SW480 (cell line): ENCODE measurements at places on chromosomes 5 and 9.
A peak's percentile ranks its signal among the peaks of the same experiment; 100 is the strongest.

GRCh38 chr9:16175461-16175860, 622.6 kb downstream of the CCDC171 start:
- no peak for DNase-seq

DNA sequence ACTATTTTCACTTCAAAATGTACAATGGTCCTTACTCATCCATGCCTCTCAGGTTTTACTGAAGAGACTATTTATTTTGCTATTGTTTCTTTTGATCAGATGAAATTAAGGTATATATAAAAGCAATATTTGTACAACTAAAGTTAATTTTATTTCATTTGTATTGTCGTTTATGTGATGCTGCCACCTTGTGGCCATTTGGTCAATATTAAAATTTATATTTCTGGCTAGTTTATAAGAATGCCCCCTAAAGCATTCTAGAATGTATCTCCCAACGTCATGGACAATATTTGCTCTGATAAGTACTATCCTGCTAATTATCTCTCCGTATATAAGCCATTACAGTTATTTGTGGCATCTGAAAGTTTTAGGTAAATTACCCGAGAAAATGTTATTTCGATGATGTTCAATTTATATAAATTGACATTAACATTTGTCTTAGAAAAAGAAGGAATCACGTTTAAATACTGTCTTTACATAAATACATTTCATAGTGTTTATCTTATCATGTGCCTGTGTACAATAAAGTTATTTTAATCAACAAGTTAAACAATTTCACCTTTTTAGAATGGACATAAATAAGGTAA, 680.0 kb downstream of the TAF11L14 start:
- DNase-seq, result peak; percentile 23

GRCh38 chr5:17808566-17808965, 174.3 kb downstream of the TAF11L14 start:
- no peak for DNase-seq

GRCh38 chr5:168317521-168318147, 26.2 kb downstream of the WWC1 start:
- DNase-seq, result no peak

DNA sequence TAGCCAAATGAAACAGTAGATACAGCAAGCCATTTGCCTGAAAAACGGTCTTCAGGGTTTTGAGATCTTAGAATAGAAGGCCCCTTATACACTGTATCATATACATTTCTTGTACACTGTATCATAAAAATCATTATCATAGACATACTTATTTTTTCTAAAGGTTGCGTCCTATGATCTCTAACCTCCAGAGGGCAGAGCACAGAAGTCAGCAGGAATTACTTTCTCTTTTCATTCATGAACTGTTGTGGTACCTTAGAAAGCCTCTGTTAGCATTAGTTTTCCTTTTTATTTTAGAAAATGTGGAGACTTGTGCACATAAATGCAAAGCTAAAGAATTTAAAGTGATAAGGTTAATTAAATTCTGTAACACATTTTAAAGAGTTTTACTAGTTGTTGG, 115.4 kb downstream of the OXCT1 start:
- DNase-seq, result peak; percentile 5

- no peak for DNase-seq
Measured at GRCh38 chr9:16319646-16320045, 550.8 kb downstream of the BNC2 start.

DNA sequence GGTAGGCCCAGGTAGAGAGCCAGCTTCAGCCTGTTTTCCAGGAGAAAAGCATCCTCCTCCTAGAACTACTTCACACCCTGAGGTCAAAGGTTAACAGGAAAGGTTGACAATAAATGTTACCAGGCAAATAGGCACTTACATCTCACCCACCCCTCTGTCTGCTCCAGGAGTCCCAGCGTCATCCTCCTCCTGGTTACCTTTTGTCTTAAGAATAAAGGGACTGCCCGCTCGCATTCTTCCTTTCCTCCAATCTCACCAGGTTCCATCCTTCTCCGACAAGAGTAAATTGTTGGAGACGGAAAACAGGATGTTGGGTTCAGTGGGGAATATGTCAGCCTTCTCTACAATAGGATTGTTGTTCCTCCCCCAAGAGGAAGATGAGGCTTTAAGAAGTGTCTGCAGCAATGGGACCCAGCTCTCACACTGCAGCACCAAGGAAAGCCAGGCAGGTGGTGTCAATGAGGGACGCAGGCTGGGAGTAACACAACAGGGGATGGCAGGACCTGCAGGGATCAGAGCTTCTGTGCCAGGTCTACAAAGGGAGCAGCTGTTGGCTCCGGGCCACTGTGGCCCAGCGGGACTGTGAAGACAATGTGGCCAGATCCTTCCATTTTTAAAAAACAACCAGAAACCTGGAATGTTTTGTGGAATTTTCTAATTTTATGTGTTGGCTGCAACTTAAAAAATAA, 29.0 kb downstream of the FAT2 start:
- DNase-seq, result no peak

- no peak for DNase-seq
Measured at GRCh38 chr9:134549336-134549735, 92.3 kb upstream of the COL5A1 start.

DNA sequence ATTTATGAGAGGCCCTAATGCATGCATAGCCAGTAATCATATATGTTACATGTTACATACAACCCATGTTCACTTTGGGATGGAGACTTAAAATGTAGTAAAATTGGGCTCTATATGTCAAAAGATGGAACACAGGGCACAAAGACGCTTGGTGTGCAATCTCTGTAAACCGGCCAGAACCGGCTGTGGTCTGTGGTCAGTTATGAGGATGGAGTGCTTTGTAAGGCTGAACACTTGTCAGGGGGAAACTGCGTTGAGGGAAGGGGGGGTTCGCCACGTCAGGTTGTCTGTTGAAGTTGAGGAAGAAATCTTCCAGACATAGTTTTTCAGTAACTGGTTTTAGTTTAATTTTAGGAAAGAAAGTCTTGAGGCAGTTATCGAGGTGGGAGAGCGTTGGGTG, 2.7 kb upstream of the CKMT2 start:
- DNase-seq, result no peak

GRCh38 chr5:157348049-157348400, 82.1 kb downstream of the CYFIP2 start:
- peak; percentile 27 for DNase-seq

GRCh38 chr9:83526901-83527300, 11.3 kb downstream of the FRMD3 start:
- DNase-seq, result no peak

DNA sequence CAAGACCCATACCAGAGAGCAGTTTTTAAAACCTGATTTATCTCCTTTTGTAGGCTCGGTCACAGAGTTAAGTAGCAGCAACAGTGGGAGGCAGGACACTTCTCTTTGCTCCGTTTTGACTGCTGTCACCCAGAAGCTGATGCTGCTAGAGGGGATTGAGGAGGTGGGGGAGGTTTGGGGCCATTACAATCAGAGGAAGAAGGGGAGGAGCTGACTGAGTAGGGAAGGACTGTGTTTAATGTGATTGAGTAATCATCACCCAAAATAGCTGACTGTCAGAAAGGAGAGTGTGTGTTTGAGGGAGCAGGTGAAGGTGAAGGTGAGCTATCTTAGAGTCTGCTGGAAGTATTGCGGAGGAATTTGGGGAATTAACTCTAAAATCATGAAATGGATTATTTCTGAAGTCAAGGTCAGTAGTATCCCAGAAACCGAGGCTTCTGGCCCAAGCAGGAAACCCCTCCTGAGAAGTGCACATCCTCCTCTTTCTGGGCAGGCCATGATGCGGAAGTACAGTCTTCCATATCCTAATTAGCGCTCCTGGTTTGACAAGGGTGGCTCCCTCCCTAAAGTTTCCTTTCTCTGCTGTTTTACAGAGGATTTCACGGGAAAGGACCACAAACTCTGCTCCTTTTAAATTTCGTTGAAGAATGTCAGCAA, 214.9 kb downstream of the PLK2 start:
- no peak for DNase-seq

DNA sequence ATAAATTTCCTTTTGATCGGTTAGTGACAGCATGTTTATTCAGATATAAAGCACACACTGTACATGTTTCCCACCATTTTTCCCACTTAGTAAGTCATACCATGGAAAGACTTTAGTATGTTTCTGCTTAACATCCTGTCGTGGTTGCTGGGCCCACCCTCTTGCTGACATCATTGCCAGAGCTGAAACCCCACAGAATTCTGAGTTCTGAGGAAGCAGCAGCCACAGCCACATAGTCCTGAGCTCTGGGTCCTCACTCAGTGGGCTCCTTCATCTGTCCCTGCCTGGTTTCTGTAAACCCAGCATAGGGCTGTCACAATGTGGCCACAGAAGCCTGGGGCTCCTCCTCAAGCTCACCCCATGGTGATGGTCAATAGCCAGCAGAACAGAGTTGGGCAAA, 441.5 kb downstream of the ENC1 start:
- no peak for DNase-seq

- DNase-seq, result peak; percentile 27
Measured at GRCh38 chr9:106588626-106589025, 274.3 kb upstream of the ZNF462 start.

DNA sequence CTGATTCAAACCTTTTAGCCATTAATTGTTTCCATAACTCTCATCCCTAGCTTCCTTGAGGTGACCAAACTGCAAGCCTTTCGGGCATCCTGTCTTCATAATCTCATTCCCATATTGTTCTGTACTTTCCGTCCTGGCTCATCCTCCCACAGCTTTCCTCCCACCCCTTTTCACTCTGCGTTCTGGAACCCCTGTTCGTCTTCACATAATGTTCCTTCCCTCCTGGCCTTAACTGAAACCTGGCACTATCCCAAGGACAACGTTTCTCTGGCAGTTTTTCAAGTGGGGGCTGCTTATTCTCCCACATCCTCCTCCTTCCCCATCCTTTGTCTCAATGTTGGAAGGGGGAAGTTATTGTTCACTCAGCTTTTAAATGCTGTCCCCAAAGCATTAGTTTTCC, 1.5 kb downstream of the ZNF189 start:
- no peak for DNase-seq

DNA sequence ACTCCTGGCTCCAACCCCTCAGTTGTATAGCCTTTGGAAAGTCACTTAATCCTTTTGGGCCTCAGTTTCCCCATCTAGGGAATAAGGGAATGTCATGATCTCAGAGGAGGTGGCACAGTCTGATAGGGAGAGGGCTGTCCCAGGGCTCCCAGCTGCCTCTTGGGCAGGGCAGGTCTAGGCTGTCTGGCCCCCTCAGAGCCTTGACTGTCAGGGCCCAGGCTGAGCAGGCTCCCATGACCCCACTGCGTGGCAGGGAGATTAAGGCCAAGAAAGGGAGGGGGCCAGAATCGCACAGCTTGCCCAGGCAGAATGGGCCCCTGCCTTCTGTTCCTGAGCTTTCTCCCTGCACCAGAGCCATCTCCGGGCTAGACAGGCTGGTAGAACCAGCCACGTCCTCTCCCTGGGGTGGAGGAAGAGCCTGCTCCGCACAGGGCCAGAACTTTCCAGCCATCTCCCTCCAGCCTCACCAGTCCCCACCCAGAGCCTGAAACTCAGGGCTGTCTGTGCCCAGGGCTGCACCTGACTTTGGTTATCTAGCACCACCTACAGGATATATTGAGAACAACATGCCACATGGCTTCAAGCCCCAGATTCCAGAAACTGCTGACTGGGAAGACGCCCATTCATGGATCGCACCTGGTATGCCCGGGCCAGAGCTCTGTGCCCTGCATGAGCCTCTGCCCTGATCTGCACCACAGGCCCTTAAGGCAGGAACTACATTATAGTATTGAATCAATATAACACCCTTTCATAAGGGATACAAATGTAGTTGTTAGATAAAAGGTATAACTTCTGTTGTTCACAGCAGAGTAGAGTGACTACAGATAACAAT, 32.1 kb downstream of the NAIF1 start:
- DNase-seq, result peak; percentile 79

DNA sequence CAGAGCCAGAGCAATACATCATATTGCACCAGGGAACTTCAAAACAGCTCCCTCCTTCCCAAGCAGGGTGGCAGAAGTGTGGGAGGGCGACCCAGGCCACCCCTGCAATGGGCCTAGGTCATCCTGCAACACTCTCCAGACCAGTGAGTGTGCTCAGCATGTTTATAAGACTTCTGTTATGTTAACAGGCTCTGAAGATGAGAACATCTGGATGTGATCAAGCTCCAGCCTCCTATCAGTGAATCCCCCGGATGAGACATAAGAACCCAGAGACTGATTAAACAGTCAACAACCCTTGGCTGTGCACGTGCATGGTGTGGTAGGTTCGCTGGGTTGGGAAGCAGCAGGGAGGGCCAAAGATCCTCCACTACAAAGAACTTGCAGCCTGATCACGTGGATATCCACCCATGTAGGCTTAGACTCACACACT, 63.3 kb downstream of the ABCA1 start:
- no peak for DNase-seq

DNA sequence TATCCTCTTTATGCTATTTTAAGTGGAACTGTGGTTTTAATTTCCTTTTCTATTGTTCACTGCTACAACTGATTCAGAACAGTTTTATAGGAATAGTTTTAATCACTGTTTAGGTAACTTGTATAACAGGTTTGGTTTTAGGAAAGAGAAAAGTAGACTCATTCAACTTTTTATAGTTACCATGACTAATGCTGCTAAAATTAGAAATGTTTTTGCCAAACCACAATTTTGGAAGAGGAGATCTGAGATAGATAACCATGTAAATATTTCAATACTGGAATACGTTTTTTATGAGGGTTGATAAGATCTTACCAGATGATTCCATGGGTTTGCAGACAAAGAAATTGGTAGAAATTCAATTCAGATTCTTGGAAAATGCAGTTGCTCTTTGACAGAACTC, 404.6 kb upstream of the ARRDC3 start:
- no peak for DNase-seq

- DNase-seq, result no peak
Measured at GRCh38 chr5:66362046-66362445, 217.9 kb downstream of the SREK1 start.

DNA sequence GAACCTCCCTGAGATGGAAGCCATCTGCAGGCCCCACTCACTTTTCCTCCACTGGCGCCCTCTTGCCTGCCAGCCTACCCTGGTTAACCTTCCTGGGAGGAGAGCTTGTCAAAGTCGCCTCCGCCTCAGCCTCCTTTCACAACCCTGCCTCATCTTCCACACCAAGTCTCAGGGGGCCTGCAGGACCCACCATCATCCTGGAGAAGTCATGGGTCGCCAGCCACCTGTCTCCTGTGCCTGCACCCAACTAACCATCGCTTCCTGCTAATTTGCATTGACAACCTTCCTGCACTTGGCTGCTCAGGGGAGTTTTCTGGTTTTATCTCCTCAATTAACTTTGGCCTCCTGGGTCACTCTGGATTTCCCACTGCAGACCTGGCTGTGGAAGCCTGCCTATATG, 52.8 kb upstream of the GRHPR start:
- no peak for DNase-seq

GRCh38 chr5:80755626-80756025, 100.8 kb upstream of the DHFR start:
- no peak for DNase-seq

DNA sequence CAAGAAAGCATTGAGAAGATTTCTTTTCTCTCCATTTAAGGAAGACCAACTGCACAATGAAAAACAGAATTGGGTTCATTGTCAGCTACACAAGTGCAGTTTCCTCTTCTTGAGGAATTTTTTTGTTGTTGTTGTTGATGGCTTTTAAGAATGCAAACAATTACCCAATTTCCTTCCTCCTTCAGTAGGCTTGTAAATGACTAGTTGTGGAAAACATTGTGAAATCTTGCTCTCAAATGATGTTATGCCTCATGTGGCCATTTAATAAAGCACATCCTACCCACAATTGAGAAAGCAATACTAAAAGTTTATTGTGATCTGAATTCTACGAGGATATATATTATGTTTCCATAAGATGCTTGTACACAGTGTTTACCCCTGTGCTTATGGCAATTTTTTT, 171.6 kb downstream of the FAM174A start:
- DNase-seq, result peak; percentile 11
